Stimulated activated CD4-positive, alpha-beta T cell treated with anti-CD3 and anti-CD28 coated beads, Interleukin-1b, Interleukin-23, amount 100 ng/mL, for 1 hour (primary cell): ENCODE measurements at places on chromosomes 5 and 9.

GRCh38 chr5:65612298-65612907 is 11.7 kb downstream of the TRIM23 start:
- no peak for DNase-seq

GRCh38 chr5:65262096-65262495 is 219.6 kb downstream of the ADAMTS6 start:
- no peak for DNase-seq

GRCh38 chr5:110478895-110479294 is 247.6 kb downstream of the TMEM232 start:
- no peak for DNase-seq

DNA sequence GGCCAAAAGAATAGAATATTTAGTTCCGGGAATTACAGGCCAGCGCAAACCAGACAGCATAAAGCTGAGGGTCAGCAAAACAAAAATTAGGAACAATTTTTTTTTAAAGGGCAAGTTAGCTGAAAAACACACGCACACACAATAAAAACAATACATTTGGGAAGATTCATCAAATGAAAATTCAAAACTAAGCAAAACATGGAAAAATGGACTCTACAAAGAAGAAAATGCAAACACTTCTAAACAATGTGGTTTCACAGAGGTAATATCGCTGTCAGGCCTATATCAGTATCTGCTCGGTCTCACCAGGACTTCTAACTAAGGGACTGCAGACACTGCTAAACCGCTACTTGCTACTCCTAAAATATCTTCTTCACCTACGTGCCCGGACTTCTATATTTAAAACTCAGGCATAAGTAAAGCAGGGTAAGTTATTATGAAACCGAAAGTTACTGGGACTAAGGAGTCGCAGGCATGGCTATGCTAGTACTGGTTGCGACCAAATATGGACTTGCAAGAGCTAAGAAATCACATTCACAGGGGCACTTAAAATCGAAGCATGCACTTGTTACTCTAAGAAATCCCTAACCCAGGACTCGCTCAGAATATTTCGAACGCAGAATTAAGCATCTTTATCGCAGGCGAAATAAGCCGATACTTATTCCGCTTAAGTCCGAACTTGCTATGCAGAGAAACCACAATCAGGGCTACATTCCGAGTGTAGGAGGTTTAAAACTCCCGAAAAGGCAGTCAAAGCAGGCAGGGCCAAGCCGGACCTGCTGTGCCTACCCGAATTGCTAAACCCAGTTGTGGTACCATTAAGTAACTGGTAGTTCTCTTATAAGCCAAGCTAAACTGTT is 2.3 kb downstream of the ANXA2R start:
- DNase-seq = no peak

DNA sequence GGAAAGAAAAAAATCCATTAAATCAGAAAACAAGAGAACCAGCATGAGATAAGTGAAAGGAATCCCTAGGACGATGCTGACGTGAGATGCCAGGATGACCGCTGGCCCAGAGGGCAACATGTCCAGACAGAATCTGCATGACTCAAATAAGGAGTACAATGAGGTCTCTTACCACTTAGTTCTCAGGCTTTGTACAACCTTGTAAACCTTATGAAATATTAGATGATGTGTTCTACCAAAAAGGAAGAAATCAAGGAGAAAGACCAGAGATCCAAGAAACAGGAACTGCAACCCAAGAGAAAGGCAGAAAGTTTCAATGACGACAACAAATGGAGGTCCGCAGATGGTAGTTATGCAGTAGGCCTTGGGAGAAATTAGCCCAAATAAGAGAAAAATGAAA is 2.8 kb upstream of the GPR150 start:
- DNase-seq = no peak

GRCh38 chr5:93070938-93071337 is 510.1 kb downstream of the NR2F1-AS1 start:
- no peak for DNase-seq

GRCh38 chr5:159051421-159052282 is 48.1 kb downstream of the EBF1 start:
- DNase-seq = no peak

GRCh38 chr5:1436036-1436435 is 9.2 kb downstream of the SLC6A3 start:
- DNase-seq = no peak

GRCh38 chr5:98492258-98492657 is 281.2 kb upstream of the RGMB start:
- no peak for DNase-seq

- no peak for DNase-seq
Measured at GRCh38 chr9:76045221-76045620, 154.7 kb downstream of the PCSK5 start.

DNA sequence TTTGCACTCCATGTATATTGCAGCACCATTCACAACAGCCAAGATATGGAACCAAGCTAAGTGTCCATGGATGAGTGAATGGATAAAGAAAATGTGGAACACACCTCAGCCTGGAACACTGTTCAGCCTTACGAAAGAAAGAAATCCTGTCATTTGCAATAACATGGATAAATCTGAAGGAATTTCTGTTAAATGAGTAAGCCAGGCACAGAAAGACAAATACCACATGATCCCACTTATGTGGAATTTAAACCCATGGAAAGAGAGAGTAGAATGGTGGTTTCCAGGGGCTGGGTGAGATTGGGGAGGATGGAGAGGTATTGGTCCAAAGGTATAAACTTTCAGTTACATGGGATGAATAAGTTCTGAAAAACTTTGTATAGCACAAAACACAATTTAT is 228.9 kb upstream of the CD180 start:
- no peak for DNase-seq

GRCh38 chr5:135318037-135318436 is 81.0 kb downstream of the MACROH2A1 start:
- no peak for DNase-seq

DNA sequence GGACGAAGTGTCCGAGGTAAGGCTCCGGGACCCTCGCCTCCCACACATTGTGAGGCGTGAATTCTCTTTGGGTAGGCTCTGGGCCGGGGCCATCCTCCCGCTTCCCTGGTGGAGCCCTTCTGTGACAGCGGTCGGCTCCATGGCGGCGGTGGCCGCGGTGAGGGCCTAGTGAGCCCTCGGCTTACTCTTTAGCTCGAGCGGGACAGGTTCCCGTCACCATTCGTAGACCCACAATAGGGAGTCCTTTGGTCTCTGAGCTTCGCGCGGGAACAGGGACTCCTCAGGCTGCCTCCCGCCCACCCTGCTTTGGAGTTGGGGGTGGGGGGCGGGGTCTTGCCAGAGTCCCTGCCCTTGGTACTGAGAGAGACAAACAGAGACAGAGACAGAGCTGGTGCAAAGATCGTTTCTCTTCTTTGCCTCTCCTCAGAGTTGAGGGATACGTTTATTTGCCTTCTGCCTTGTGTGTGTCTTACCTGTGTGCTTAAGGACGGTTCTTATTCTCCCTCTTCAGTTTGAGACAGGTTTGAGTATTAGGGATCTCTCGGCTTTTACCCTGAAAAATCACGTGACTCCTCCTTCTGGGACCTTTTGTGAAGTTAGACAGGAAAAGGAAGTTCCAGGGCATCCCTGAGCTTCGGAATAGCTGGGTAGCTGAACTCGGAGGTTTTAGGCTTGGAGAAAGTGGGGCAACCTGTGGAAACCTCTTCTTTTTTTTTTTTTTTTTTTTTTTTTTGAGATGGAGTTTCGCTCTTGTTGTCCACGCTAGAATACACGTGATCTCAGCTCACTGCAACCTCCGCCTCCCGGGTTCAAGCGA is 833 bp downstream of the ANKHD1 start:
- no peak for DNase-seq

DNA sequence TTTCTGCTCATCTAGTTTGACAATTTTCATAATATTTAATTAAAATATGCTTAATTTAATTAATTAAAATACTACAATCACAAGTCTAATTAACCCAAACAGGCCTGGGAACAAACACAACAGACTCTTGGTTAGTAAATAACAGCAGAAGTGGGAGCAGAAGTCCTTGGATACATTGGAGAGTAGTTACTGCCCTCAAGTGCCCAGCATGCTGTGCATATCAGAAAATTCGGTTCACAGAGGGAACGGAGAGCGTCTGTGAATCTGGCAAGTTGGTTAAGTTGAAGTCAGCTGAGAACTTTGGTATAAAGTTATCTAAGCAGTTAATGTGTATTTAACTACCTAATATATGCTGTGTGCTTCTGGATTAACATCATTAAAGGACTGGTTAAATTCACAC is 87.0 kb upstream of the ATG10 start:
- DNase-seq = no peak
